ENCODE measurements at places on chromosomes 3 and 15. TPM values are rescaled to one million over a fixed set of nuclear protein-coding genes. Genes with fewer than 3 reads are reported as not detected.

The KNSTRN gene
- polyA plus RNA-seq: 6.6 TPM

The ACOX2 gene
- 31.7 TPM for polyA plus RNA-seq

The NR2E3 gene
- 0.10 TPM for polyA plus RNA-seq

The KLHL40 gene
- 0.41 TPM for polyA plus RNA-seq

The SLC28A1 gene
- 0.02 TPM for polyA plus RNA-seq

The AMIGO3 gene
- 0.88 TPM for polyA plus RNA-seq

The GOLGA6D gene
- not detected for polyA plus RNA-seq

The HDGFL3 gene
- polyA plus RNA-seq: 12.2 TPM

The C3orf80 gene
- 0.34 TPM for polyA plus RNA-seq

The RARB gene
- polyA plus RNA-seq: 0.75 TPM

The SKOR1 gene
- polyA plus RNA-seq: 0.40 TPM

The IMPG2 gene
- polyA plus RNA-seq: 0.03 TPM

The GHSR gene
- polyA plus RNA-seq: 0.17 TPM

The PLCB2 gene
- polyA plus RNA-seq: 12.7 TPM

The ECE2 gene
- not detected for polyA plus RNA-seq

The PPP1R14D gene
- polyA plus RNA-seq: 1.2 TPM

The UQCC5 gene
- 11.3 TPM for polyA plus RNA-seq

The CD96 gene
- polyA plus RNA-seq: 0.69 TPM

The SLC24A5 gene
- polyA plus RNA-seq: not detected

The KCNAB1 gene
- polyA plus RNA-seq: 2.3 TPM

The SLC9C1 gene
- not detected for polyA plus RNA-seq

The DNAJA4 gene
- 38.5 TPM for polyA plus RNA-seq

The HHATL gene
- polyA plus RNA-seq: 2.0 TPM

The CRYGS gene
- polyA plus RNA-seq: 6.7 TPM

The FGF12 gene
- 5.9 TPM for polyA plus RNA-seq

The LRRN1 gene
- 0.40 TPM for polyA plus RNA-seq

The SNRPN gene
- polyA plus RNA-seq: 48.7 TPM

The GOLGA6L26 gene
- polyA plus RNA-seq: not detected

Measured in adipose tissue (tissue), 3 donors.